Kidney epithelial cell (primary cell): ENCODE measurements at places on chromosomes 12 and 14.

GRCh38 chr12:119713551-119714031, 45.7 kb downstream of the PRKAB1 start:
- no peak for DNase-seq

- DNase-seq = no peak
Observed at GRCh38 chr12:6748761-6749160, 4.2 kb downstream of the MLF2 start.

DNA sequence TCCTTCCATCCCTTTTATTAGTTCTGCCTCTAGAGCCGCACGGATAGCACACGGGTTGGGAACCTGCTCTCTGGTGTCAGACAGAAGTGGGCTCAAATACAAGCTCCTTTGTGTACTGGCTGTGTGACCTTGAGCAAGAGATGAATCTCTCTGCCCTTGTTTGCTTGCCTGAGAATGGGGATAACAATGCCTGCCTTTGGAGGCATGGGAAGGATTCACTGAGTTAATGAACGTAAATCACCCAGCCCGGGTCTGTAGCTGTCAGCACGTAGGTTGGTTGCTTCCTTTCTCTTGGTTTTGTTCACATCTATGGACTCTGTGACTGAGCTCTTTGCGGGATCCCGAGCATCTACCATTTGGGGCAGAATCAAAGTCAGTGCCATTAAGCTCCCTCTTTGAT, 79.3 kb upstream of the NRXN3 start:
- no peak for DNase-seq

- DNase-seq = no peak
Observed at GRCh38 chr14:99791476-99792209, 1.6 kb upstream of the EML1 start.

DNA sequence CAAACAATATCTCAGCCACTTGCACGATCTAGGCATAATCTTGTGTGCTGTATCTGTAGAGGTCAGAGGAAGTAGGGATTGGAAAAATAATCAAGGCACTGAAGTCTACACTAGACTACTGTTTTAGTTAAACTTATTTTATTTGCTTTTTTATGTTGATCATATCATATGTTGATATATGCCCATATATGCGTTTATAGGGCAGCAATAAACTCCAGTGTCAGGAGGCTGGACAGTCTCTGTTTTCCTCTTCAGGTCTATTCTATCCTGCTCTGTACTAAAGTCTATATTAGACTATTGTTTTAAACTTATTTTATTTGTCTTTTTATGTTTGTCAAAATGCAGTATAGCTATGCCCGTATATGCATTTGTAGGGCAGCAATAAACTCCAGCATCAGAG, 47.9 kb upstream of the OR4E1 start:
- no peak for DNase-seq

- no peak for DNase-seq
Observed at GRCh38 chr14:75205591-75205990, 29.2 kb upstream of the TMED10 start.

- no peak for DNase-seq
Observed at GRCh38 chr12:38543151-38543550, 226.6 kb downstream of the ALG10B start.

- no peak for DNase-seq
Observed at GRCh38 chr14:71267007-71267513, 359.8 kb downstream of the PCNX1 start.

DNA sequence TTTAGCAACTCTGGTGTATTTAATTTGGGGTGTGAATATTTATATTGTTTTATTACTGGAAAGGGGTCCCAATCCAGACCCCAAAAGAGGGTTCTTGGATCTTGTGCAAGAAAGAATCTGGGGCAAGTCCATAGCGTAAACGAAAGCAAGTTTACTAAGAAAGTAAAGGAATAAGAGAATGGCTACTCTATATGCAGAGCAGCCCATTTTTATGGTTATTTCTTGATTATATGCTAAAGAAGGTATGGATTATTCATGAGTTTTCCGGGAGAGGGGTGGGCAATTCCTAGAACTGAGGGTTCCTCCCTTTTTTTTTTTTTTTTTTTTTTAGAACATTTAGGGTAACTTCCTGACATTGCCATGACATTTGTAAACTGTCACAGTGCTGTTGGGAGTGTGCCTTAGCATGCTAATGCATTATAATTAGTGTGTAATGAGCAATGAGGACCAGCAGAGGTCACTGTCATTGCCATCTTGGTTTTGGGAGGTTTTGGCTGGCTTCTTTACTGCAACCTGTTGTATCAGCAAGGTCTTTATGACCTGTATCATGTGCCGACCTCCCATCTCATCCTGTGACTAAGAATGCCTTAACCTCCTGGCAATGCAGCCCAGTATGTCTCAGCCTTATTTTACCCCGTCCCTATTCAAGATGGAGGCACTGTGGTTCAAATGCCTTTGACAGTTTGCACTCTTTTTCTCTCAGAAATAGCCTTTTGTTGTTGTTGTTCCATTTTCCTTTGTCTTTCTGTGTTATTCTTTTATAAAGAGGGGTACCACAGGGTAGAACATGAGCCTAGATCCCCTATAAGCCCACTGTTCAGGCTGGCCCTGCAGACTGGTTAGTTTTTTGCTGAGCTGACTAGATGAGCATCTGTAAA, 75.5 kb upstream of the DCD start:
- DNase-seq = no peak

DNA sequence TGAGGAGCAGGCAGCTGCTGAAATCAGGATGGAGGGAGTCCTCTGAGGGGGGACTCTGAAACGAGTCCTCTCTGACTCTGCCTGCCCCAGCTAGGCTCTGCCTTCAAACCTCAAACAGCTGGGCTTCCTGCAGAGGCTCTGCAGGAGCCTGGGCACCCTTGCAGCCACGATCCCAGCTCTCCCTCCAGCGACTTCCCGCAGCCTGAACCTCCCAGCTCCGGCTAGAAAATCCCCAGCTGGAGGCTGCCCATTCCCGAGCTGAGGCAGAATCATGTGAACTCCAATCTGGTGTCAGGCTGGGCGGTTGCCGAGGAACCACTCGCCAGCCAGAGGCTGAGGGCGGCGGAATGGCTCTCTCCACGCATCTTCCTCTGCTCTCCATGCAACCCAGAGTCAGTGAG, at the start of gene GPR68:
TSS of gene GPR68 (minus strand) at position 204 of the 401 bp plus-strand sequence. CDS start 9,654 bp downstream, outside the sequence.
- no peak for DNase-seq

DNA sequence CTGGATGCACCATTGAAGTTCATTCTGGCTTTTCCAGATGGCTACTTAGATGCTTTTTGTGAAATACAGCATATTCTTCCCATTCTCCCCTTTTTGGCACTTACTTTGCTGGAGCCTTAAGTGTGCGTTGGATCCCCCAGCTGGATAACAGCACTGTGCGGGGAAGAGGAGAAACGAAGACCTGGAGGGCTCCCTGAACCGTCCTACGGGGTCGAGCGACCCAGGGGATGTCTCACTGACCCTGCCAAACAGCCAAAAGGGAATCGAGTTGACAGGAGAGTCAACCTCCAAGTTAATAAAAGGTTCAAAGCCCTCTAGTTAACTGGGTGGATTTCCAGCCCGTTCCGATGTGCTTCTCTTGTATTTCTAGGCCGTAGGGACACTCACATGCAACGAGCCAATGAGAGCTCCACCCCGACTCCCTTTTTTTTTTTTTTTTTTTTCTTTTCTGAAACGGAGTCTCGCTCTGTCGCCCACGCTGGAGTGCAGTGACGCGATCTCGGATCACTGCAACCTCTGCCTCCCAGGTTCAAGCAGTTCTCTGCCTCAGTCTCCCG, 1.0 kb upstream of the CAMKK2 start:
- DNase-seq = peak; percentile 23

- DNase-seq = no peak
Observed at GRCh38 chr14:24390701-24391468, 7.9 kb upstream of the NYNRIN start.

- DNase-seq = no peak
Observed at GRCh38 chr14:102201353-102201738, 61.6 kb downstream of the WDR20 start.

DNA sequence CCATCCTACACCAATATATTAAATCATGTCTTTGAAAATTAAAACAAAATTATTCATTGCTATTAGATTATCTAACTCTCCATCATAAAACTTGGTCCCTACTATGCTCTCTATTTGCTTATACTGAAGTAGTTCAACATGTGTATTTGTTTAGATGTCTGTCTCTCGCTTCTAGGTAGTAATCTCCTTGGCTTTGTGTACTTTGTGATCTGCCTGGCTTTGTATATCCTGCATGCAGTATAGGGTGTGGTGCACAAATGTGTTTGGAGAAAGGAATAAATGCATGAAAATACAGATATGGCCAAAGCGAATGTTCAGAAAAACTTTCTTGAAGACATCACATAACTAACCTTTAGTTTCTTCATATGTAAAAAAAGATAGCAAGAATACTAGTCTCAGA, 246.6 kb upstream of the LRFN5 start:
- no peak for DNase-seq

- no peak for DNase-seq
Observed at GRCh38 chr14:105445901-105446845, 26.5 kb downstream of the MTA1 start.

GRCh38 chr14:29348504-29348903, 579.1 kb downstream of the PRKD1 start:
- no peak for DNase-seq

DNA sequence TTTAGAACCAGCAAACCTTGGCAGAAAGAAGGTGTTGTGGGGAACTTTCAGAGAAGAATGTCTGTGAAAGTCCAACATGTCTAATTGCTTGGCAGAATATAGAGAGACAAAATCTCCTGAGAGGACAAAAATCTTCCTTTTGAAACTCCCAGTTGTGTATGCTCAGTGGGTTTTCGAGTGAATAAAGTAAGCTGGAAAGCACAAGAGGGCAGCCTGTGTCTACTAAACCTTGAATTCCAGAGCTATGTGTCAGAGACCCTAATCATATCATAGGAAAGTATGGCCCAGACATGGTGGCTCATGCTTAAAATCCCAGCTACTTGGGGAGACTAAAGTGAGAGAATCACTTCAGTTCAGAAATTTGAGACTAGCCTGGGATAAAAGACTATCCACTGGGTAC, 661.2 kb downstream of the SLC16A7 start:
- no peak for DNase-seq

DNA sequence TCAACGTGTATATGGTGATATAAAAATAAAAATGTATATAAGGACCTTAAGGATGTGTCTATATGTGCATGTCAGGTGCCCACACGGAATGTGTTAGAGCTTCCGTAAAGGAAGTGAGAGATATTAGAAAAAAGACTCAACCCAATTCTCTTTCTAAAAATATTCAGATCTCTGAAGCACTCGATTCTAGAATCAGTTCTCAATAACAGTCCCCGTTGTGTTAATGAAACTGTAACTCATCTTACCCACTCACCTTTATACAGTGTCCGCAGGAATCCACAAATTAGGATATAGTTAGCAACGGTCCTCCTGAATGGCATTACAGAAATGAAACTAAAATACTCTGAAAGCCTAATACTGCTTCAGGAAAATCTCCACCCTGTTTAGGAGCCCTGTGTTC, 29.3 kb downstream of the GRIN2B start:
- DNase-seq = no peak

GRCh38 chr12:3138941-3139511, 61.8 kb downstream of the TSPAN9 start:
- no peak for DNase-seq

DNA sequence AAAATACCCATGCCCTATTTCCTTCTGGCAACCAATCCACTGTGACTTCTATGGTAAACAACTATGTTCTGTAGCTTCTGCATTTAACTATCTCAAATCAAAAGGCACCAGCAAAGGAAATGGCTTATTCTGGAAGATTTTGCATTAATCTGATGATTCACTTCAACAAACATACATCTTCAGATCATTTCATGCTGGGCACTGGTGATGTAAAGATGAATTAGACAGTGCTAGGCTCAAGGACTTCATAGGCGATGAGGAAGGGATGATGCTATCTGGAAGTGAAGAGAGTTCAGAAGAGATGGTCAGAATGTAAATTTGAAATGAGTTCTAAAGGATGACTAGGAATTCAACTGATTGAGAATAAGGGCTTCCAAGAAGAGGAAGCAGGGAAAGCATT, 363.3 kb downstream of the PAWR start:
- no peak for DNase-seq

DNA sequence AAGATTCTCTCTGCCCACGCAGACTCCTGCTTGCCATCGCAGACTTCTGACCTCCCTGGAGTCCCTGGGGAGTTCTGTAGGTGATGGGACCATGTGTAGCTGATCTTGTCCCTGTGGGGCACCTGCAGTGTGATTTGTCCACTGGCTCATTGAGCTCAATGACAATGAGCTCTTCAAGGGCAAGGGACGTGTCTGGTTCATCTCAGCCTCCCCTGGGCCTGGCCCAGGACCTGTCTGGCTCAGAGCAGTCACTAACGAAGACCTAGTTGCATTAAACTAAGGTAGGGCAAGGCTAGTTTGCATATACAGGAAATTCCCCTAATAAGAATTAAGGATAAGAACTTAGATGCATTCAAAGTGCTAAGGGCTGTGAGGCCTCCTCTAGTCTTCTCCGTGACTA, 245.5 kb upstream of the NOS1 start:
- DNase-seq = no peak

GRCh38 chr12:92877904-92878303, 51.2 kb downstream of the EEA1 start:
- DNase-seq = no peak

DNA sequence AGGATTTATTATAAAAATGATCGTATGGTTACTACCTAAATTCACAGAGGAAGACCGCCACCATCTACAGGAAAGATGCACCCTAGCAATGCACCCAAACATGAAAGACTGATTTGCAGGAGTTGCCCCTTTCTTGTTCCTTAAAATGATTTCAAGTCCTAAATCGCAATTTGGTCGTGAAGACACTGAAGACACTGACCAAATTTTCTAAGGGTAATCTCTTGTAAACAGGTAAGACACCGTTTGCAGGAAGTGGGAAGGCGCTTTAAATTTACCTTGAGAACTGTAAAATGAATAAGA, 1.0 kb downstream of the SOS2 start:
- no peak for DNase-seq

- DNase-seq = no peak
Observed at GRCh38 chr12:130924966-130925665, 28.6 kb upstream of the ADGRD1 start.

- DNase-seq = no peak
Observed at GRCh38 chr12:13102461-13103195, 839 bp downstream of the GSG1 start.

- no peak for DNase-seq
Observed at GRCh38 chr12:124650912-124651311, 83.5 kb upstream of the NCOR2 start.

DNA sequence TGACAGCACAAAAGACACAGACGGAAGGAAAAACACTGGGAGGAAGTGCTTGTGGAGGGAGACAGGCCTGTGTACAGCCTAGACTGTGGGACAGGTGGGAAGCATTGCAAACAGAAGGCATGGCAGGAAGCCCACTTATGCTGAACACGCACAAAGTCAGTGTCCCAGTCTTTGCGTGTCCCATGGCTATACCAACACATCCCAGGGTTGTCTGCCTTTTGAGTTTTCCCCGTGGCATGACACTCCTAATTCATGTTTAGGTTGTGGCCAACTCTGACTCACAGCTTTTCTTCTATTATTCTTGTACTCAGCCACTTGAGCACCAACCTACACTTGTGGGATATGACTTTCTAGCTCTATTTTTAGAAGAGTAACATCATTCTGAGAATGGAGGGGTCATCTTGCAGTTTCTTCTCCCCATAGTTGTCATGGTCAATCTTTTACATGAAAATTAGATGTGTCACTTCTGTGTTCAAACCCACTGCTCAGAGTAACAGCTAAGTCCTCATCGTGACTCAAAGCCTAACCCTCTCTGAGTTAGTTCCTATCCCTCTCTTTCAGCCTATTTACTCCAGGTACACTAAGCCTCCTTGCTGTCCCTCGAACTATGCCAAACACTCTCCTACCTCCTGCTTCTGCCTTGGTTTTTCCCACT, 27.5 kb upstream of the JPH4 start:
- no peak for DNase-seq

GRCh38 chr14:76710056-76711010, 50.9 kb upstream of the VASH1 start:
- DNase-seq = no peak
